Colonic mucosa (tissue), 4 donors: ENCODE measurements at places on chromosomes 4 and X. TPM values are rescaled to one million over a fixed set of nuclear protein-coding genes. Genes with fewer than 3 reads are reported as not detected.

DNA sequence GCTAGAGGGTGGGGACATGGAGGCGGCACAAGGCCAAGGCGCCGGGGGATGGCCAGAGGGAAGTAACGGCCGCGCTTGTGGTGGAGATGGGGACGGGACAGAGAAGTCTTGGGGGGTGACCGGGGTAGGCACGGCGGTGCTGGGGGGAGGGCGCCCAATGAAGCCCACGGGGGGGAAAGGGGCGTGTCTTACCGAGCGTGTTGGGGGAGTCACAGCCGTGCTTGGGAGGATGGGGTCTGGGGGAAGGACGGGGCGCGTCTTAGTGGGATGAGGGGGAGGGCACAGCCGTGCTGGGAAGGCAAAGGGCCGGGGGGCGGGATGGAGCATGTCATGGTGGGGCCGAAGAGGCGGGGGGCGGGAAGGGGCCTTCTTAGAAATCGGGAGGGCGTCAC is 952 bp downstream of the ARSD start:
- peak; percentile 69 for DNase-seq
- H3K27me3 ChIP-seq = no peaks in the 10 kb centered on the region

DNA sequence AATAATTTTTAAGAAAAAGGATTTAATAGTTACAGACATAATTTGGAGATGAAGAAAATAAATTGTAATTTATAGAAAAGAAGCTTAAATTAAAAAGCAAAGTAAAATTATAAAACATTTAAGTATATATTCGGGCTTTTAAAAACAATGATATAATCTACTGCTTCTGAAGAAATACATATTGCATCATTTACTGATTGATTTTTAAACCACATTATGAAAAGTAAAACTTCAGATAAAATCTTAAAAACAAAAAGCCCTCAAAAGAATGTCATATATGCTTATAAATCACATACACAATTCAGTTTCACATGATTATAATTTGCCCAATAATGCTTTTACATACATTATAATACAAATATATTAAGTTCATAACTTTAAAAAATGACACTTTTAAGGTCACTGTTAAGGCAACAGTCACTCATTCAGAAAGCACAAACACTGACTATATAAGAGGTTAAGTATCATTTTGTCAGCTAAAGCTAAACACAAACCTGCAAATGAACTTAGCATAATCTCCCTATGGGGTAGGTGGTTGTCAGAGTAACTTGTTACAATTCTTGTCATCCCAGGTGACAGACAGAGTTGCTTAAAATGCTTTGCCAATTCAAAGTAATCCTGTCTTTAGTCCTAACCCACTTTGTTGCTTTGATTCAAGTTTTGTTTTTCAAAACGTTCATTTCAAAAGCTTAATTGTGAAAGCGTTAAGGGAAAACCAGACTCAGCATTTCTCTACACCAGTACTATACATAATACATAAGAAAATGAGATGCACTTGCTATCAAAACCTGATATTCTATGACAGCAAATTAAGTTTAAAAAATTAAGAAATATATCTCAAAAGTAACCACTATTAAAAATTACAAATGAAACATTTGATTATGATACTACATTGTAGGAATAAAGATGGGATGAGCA is 90.6 kb upstream of the MAB21L2 start:
- DNase-seq = no peak
- H3K4me3 ChIP-seq = no peak overlapping the region
- H3K4me1 ChIP-seq = no peaks in the 10 kb centered on the region
- H3K27me3 ChIP-seq = no peaks in the 10 kb centered on the region
- H3K27ac ChIP-seq = no peak overlapping the region

- no peaks in the 10 kb centered on the region for H3K27me3 ChIP-seq
- H3K4me3 ChIP-seq = no peak overlapping the region
- no peaks in the 10 kb centered on the region for H3K36me3 ChIP-seq
- no peaks in the 10 kb centered on the region for H3K4me1 ChIP-seq
- H3K27ac ChIP-seq = no peak overlapping the region
Observed at GRCh38 chrX:111507933-111508332, 3.5 kb upstream of the SERTM2 start.

GRCh38 chr4:39004758-39005157 is 27.5 kb downstream of the TMEM156 start:
- H3K4me1 ChIP-seq = no peaks in the 10 kb centered on the region
- H3K27ac ChIP-seq = no peak overlapping the region

DNA sequence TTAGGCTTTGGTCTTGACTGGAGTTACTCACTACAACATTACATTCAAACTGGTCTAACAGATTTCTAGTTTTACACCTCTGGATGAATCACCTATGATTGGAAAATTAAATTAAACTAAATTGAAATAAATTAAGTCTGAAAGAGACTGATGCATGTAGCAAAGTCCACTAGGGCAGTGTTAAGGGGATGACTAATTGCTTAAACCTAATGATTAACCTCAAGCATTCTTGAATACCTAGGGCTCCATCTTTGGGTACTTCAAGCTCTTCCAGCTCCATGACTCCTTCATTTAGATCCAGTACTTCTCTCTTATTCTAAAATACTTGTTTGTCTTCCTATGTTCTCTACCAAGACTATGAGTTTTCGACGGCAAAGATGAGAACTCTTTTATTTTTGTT is 86.8 kb downstream of the SH2D1A start:
- DNase-seq = no peak
- H3K27me3 ChIP-seq = no peaks in the 10 kb centered on the region
- no peak overlapping the region for H3K4me3 ChIP-seq
- H3K36me3 ChIP-seq = no peaks in the 10 kb centered on the region
- H3K4me1 ChIP-seq = no peaks in the 10 kb centered on the region

GRCh38 chr4:38566806-38567398 is 97.1 kb upstream of the KLF3 start:
- H3K27ac ChIP-seq = no peak overlapping the region
- no peak overlapping the region for H3K4me3 ChIP-seq
- H3K4me1 ChIP-seq = peaks cover 4% of the 10 kb centered on the region

- H3K27me3 ChIP-seq = no peaks in the 10 kb centered on the region
- no peak overlapping the region for H3K27ac ChIP-seq
- no peaks in the 10 kb centered on the region for H3K4me1 ChIP-seq
- DNase-seq = no peak
Observed at GRCh38 chr4:1604181-1604705, 79.9 kb downstream of the FAM53A start.

DNA sequence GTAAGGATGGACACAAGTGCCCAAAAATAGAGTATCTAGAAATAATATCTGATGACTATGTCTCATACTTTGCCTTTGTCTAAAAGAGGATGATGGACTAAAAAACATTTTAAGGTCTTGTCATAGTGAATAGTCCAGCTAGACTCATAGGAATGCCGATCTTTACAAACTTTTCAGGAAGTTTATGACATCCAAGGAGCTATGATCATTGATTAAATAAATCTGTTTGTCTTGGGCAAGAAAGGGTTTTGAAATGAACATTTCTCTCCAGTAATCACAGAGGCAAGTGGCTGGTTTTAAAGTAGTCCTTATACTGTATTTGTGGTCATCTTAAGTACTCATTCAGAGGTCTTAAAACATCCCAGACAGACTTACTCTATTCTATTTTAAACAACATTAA is 109.8 kb downstream of the MAPK10 start:
- H3K4me3 ChIP-seq = no peak overlapping the region
- H3K27me3 ChIP-seq = no peaks in the 10 kb centered on the region
- H3K4me1 ChIP-seq = no peaks in the 10 kb centered on the region
- no peak for DNase-seq
- no peak overlapping the region for H3K27ac ChIP-seq

- H3K36me3 ChIP-seq = no peaks in the 10 kb centered on the region
- H3K4me1 ChIP-seq = no peaks in the 10 kb centered on the region
- no peaks in the 10 kb centered on the region for H3K27me3 ChIP-seq
- no peak overlapping the region for H3K27ac ChIP-seq
- DNase-seq = peak; percentile 34
Observed at GRCh38 chr4:7124689-7125442, 57.0 kb upstream of the GRPEL1 start.

- DNase-seq = no peak
- no peaks in the 10 kb centered on the region for H3K27me3 ChIP-seq
- no peak overlapping the region for H3K4me3 ChIP-seq
- no peaks in the 10 kb centered on the region for H3K4me1 ChIP-seq
- H3K36me3 ChIP-seq = no peaks in the 10 kb centered on the region
Observed at GRCh38 chrX:133325422-133325821, 89.9 kb downstream of the GPC4 start.

DNA sequence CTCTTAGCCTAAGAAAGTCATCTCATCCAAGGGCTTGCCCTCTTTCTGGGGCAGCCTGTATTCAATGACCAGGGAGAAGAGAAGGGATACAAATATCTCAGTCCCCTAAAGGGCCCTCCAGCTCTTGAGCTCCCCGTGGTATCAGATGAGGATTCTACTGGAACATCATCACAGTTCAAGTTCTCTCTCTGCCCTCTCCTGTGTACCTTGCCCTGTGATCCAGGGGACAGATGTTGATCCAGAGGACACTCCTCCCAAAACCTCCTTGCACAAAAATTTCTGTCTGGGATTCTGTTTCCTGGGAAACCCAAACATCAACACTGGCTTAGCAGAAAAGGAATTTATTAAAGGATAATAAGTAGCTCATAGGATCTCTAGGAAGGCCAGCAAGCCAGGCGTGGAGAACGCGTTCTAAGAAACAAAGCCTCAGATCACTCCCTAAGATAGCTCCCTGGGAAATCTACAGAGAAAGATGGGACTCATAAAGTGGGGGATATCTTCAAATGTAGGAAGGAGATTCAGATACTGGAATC is 296.3 kb upstream of the KLF3 start:
- no peaks in the 10 kb centered on the region for H3K27me3 ChIP-seq
- no peaks in the 10 kb centered on the region for H3K36me3 ChIP-seq
- no peak overlapping the region for H3K4me3 ChIP-seq
- DNase-seq = no peak
- H3K27ac ChIP-seq = no peak overlapping the region

DNA sequence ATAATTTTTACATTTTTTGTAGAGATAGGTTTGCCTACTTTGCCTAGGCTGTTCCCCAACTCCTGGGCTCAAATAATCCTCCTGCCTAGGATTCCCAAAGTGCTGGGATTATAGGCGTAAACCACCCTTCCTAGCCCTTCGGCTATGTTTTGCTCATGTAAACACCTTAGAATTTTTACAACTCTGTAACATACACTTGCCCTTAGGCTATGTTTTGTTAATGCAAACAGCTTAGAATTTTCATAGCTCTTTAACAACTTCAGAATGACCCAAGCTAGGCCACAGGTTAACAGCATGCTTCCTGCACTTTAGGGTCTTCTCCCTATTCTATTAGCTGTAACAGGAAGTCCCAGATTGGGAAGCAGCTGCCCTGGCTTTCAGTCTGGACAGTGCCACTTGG is 24.2 kb downstream of the KLHL15 start:
- no peaks in the 10 kb centered on the region for H3K4me1 ChIP-seq

DNA sequence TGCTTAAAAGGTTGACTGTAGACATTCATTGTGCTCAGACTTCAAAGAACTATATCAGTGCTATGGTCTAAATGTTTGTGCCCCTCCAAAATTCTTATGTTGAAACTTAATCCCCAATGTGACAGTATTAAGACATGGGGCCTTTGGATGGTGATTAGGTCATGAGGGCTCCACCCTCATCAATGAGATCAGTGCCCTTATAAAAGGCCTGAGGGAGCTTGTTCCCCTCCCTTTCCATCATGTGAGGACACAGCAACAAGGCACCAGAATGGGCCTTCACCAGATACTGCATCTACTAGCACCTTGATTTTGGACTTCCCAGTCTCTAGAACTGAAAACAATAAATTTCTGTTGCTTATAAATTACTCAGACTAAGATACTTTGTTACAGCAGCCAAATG is 28.3 kb downstream of the CLOCK start:
- no peak overlapping the region for H3K4me3 ChIP-seq
- H3K27me3 ChIP-seq = no peaks in the 10 kb centered on the region
- DNase-seq = no peak
- no peaks in the 10 kb centered on the region for H3K36me3 ChIP-seq

GRCh38 chrX:40202456-40202855 is 104.7 kb upstream of the BCOR start:
- no peak overlapping the region for H3K27ac ChIP-seq
- DNase-seq = no peak
- H3K36me3 ChIP-seq = no peaks in the 10 kb centered on the region

GRCh38 chrX:136021160-136021559 is 35.9 kb downstream of the SLC9A6 start:
- no peak for DNase-seq
- H3K4me1 ChIP-seq = no peaks in the 10 kb centered on the region
- H3K27me3 ChIP-seq = no peaks in the 10 kb centered on the region
- H3K36me3 ChIP-seq = no peaks in the 10 kb centered on the region
- H3K27ac ChIP-seq = no peak overlapping the region

- H3K27ac ChIP-seq = peak overlapping the region; percentile 96
- peaks cover 18% of the 10 kb centered on the region for H3K4me1 ChIP-seq
- no peaks in the 10 kb centered on the region for H3K36me3 ChIP-seq
- DNase-seq = peak; percentile 63
Observed at GRCh38 chr4:10117359-10118047, 904 bp upstream of the WDR1 start.

DNA sequence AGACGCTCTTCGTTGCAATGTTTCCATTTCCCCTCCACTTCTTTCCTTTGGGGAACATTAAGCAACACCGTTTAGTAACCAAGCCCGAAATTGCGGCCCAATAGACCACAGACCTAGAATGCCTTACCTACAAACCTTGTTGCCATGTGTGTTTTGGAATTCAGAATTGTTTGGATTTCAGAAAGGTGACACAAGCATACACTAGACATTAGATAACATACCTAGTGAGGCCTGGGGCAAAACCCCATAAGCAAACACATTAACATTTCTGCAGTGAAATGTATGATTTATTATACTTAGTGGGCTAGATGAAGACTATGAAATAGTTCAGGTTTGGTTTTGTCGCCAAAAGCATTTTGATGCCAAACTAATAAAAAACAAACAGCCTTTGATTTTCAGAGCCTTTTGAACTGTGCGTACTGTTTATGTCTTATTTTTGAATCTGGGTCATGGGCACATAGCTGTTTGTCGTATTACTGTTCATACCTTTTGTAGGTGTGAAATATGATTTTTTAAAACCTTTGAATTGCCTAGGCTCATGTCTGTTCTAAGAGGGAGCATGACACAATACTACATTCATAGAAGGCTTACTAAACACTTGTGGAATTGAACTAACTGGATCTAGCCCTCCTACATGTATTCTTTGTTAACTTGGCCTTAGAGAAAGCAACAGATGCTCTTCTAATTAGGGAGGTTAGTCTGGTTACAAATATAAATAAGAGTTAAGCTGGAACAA is 88.6 kb upstream of the TMEM164 start:
- no peaks in the 10 kb centered on the region for H3K27me3 ChIP-seq
- H3K36me3 ChIP-seq = no peaks in the 10 kb centered on the region
- DNase-seq = no peak
- H3K27ac ChIP-seq = no peak overlapping the region
- no peak overlapping the region for H3K4me3 ChIP-seq

Gene ZNF711
- total RNA-seq = 2.0 TPM

Gene LGI2
- 0.32 TPM for total RNA-seq

Gene ARSD
- 44.2 TPM for total RNA-seq

Gene CXorf65
- not detected for total RNA-seq

Gene RBMX
- total RNA-seq = 103 TPM

Gene ATOH1
- 73.7 TPM for total RNA-seq

Gene RNF175
- 0.37 TPM for total RNA-seq
